ENCODE measurements at places on chromosomes 5 and 9.

GRCh38 chr5:151030056-151030336, 9.6 kb downstream of the GPX3 start:
- DNase-seq, result no peak

DNA sequence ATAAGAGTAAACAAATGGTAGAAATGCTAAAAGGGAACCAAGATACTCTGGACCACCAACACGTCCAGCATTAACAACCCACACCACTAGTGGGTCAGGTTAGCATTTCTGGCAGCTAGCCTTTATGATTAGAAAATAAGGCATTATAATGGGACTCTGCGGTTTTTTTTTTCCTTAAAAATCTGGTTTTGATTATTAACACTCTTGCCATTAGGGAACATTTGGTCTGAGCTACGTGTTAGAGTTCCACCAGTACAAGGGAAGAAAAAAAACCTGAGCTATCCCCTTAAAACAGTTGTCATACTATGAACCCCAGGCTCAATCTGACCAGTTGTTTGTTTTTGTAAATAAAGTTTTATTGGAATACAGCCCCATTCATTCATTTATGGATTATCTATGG, 110.4 kb downstream of the NTRK2 start:
- no peak for DNase-seq

GRCh38 chr5:107916731-107917725, 246.3 kb upstream of the EFNA5 start:
- DNase-seq, result no peak

DNA sequence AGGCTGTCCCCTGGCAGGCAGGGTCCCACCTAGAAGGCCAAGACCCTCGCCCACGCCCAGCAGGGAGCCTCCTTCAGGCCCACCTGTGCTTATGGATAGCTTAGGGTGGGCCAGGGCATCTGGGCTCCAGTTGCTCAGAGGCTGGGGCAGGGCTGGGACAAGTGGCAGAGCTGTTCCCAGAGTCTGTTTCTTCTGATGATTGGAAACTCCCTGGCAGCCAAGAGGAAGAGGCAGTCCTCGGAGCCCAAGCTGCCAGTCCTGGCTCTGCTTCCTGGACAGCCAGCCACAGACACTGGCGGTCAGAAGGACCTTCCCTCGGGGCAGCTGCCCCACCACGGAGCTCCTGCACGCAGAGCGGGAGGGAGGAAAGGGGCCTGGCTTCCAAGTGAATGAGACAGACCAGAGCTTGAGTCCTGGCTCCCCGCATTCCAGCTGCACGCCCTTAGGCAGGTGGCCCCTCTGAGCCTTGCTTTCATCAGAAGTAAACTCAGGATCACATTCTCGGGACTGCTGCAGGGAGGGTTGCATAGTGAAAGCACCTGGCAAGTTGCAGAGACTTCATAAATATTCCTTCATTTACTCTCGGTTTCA, 37.9 kb upstream of the GABRP start:
- DNase-seq, result peak; percentile 74

DNA sequence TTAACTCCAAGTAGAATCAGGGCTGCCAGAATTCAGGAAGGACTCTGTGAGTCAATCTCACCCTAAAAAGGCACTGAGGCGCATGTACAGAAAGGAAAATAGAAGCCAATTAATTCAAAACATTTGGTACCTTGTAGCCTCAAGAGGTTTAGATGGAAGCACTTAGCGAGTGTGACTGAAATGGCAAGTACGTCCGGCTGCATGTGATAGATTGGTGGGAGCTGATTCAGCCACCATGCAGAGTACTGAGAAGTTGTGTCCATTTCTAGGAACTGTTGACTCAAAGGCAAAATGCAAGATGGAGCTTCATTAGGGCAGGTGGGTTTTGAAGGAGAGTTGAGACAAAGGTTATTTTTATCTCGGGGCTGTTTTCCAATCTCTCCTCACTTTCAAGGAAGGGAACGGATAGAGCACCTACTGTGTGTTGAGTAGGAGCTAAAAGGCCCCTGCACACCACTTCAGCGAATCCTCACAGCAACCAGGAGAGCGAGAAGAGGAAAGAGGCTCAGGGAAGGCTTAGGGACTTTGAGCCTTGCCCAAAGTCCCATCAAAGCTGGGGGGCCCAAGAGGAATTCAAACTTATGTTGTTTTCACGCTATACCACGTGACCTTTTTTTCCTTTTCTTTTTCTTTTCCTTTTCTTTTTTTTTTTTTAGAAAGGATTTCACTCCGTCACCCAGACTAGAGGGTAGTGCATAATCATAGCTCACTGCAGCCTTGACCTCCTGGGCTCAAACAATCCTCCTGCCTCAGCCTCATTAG, 34.6 kb upstream of the CPEB4 start:
- no peak for DNase-seq

DNA sequence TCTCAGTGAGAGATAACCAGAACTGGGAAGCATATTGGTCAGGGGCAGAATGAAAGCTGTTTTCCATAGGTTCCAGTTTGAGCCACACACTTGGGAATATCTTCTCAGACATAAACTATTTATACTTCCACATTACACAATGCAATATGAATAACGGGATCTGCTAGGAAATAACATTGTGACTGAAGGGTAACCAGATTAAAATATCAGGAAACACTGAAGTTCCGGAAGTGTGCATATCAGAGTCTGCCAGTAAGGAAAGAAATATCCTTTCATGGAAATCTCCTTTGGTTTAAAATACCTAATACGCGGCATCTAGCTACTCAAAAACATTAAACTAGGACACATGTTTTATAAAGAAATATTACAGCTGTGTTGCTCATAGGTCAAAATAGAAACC, 56.3 kb downstream of the ST8SIA4 start:
- DNase-seq, result no peak

All from ELR (cell line).